HT1080 (cell line): ENCODE measurements at places on chromosomes 2 and 18. TPM values are rescaled to one million over a fixed set of nuclear protein-coding genes. Genes with fewer than 3 reads are reported as not detected.

GRCh38 chr18:10209302-10209701, 245.1 kb upstream of the APCDD1 start:
- no peak for DNase-seq

- no peak for DNase-seq
Measured at GRCh38 chr2:189254268-189254883, 74.8 kb upstream of the COL5A2 start.

- DNase-seq, result no peak
Measured at GRCh38 chr2:3408781-3409180, 29.3 kb downstream of the TRAPPC12 start.

DNA sequence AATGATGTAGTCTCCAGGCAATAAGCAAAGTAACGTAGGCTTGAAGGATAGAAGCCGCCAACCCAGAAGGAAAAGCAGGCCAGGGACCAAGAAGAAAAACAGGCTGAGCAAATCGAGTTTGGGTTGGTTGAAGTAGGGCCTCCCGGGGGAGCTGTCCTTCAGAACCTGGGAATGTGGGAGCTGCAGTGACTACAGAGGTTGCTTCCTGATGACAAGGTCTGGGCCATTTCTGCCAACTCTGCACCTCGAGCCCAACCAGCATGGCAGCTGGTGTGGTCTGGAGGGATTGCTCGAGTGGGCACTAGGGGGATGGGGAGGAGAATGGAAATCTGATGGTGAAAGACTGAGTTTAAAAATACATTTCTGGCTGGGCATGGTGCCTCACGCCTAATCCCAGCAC, 14.1 kb downstream of the ACMSD start:
- DNase-seq, result peak; percentile 24

CD8A gene
- not detected in 2 replicates for total RNA-seq

SLC9A2 gene
- total RNA-seq, result 0.18 TPM in 1 of 2 replicates, not detected in the other

DNA sequence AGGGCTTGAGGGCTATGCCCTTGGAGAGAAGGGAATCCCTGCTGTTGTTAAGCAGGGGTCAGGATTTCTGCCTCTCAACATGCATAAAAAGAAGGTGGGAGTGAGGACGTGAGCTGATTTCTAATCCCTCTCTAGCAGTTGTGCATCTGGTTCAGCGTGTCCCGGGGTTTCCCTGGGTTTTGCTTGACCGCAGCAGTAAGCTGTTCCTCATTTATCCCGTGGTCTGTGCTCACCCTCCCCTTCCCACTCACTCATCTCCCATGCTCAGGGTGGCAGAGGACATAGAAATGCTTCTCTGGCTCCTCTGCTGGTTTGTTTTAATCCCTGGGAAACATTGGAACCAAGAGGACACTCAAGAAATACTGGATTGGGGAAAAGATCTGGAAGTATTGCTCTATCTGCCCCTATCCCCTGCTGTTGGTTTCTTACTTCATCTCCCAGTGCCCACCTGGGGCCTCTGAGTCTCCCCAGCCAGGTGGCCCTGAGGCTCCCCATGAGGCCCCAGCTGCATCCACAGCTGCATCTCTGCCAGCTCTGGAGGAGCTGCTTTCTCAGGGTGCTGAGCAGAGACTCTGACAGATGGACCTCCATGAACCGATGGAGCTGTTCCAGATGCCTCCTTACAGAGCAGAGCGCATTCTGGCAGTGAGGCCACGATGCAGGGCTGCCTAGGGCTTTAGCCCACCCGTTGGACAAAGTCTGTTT, 36.1 kb downstream of the TET3 start:
- DNase-seq, result no peak

DNA sequence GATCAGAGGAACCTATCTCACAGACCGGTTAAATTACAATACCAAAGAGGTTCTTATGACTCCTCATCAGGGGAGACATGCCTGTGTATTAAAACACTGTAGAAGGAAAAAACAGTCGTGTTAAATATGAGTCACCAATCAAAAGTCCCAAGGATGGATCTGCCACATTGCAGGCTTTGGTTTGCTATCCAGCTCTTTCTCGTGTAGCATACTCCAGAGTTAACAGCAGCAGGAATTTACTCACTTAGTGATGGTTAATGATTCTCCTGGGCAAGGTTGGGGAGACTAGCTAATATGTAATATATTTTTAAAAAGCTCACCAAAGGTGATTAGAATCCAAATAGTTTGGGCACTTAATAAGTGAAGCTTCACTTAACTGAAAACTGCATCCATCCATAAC, 109.7 kb downstream of the MBD5 start:
- DNase-seq, result peak; percentile 13

GRCh38 chr2:9250091-9250490, 43.5 kb downstream of the ASAP2 start:
- DNase-seq, result no peak

DNA sequence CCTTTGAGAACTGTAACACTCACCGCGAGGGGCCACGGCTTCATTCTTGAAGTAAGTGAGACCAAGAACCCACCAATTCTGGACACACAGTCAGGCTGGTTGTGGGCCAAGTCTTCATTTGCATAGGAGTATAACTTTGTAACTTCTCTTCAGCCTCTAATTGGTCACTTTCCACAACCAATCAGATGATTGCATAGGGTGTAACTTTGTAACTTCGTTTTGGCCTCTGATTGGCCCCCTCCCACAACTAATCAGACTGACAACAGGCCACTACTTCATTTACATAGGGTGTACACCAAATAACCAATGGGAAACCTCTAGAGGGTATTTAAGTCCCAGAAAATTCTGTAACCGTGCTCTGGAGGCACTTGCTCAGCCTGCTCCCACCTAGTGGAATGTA, 77.5 kb upstream of the TCF4 start:
- no peak for DNase-seq

DNA sequence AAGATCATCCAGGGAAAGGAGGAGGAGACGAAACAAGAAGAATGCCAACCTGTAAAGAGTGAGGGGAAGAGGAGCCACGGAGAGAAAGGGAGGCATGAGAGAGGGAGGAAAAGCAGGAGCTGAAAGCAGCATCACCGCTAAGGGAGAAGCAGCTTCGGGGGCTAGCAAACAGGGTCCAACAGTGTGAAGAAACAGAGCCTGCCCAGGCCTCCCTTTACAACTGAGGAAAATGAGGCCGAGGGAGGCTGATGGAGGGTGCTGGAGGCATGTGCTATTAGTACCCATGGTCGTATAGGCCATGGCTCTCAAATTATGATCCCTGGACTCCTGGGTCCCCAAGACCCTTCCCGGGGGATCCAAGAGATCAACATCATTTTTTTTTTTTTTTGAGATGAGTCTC, 50.4 kb upstream of the ASPRV1 start:
- DNase-seq, result no peak

GRCh38 chr2:42848265-42848664, 55.9 kb upstream of the HAAO start:
- no peak for DNase-seq

DNA sequence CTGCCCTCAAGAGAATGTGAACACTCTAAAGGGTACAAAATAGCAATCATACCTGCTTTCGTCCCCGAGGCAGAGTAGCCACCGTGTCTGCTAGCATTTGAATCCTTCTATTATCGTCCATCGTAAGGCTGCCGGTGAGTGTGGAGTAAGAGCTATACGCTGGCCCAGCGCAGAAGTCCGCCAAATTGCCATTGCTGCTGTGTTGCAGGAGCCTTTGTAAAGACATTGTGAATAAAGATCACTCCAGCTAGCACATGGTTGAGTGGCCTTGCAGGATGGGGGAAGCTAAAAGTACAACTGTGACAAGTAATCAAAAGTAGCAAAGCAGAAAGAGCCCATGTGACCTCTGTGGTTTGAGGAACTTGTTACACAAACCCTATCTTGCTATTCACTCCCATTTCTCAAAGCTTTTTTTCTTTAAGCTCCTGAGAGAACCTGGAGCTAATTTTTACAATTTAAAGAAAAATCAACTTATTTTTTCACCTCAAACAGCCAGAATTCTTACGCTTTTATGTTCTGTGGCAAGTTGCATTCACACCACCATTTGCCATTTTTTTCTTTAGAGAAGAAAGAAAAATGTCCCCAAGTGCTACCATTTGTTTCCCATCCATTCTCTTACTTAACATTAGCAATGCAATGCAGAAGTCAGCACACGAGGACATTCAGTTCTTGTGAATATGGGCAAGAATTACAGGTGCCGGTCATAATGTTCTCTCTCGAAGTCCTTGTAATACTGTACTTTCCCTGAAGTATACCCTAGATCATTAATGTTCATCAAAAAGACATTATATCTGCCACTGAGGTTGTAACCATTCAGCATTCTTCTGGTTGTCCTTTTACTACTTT, at the start of gene CYTIP:
Gene CYTIP (minus strand): TSS at position 295 of the 846 bp plus-strand sequence. CDS start 69 bp downstream, at position 226.
- DNase-seq, result no peak

DNA sequence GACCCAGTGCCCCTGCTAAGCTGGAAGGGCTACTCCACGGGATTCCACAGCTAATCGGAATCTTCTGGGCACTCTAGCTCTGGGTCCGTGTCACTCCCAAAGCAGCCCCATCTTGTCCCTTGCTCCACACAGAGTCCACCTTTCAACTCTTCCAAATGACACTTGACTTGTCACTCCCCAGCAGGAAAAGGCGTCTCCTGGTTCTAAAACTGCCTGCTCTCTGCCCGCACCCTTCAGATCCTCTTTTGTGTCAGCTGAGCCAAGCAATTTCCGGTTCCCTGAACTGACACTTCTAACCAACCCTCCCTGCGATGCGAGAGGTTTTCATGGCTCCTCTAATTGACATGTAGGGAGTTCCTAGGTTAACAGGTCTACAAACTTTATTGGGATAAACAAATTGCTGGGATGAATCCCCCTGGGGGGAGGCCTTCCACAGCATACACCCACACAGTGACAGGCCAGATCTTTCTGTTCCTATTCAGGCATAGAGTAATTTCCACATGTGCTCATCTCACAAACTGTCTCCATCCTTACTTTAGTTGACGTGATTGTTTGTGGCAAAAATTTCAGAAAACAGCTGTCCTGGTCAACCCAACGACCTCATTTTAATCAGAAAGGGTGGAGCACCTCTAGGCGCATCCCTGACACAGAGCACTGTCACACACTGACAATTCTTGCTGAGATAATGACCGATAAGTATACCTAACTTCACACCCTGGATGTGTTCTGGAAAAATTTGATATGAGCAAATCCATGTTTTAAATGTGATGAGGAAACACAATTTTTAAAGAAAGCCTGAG, 104.9 kb downstream of the RBMS1 start:
- no peak for DNase-seq

- no peak for DNase-seq
Measured at GRCh38 chr18:57089702-57090101, 57.2 kb upstream of the BOD1L2 start.

ALS2 gene
- total RNA-seq, result 11.7 and 15.8 TPM in 2 replicates

- DNase-seq, result no peak
Measured at GRCh38 chr2:240353086-240353798, 82.2 kb upstream of the GPC1 start.

DNA sequence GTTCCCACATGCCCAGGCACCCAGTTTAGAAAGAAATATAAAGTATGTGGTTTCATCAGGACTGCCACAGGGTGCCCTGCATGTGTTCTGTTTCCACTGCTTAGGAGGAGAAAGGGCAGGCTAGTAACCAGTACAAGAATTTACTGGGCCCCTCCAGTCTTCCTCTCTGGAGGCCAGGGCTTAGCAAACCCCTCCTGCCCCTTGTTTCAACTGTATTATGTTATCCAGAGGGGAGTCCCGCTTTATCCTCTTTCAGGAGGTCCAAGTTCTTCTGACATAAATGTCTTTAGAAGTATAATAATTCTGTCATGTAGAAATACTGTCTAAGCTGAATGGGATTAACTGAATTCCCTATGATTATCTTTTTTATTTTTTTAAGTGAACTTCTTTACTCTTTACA, 132.1 kb downstream of the WDSUB1 start:
- DNase-seq, result no peak

GRCh38 chr2:225779829-225780228, 380.3 kb downstream of the NYAP2 start:
- DNase-seq, result no peak

NPPC gene
- total RNA-seq, result not detected in 2 replicates

DNA sequence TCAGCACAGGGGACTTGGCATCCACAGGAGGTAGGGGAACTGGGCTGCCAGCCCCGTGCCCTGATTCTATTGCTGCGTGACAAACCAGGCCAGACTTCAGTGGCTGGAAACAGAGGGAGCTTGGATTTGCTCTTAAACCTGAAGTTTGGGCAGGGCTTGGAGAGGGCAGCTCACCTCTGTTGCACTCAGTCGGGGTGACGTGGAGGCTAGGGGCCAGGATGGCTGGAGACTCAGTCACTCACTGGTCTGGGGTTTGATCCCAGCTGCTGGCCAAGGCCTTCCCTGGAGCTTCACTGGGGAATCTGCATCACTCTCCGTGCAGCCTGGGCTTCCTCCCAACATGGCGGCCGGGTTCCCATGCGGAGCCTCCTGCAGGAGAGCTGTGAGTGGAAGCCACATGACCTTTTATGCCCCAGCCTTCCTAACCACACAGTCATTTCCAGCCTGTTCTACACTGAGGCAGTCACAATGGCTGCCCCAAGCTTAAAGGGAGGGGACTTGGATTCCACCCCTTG, 175.2 kb upstream of the HDAC4 start:
- DNase-seq, result no peak

DNA sequence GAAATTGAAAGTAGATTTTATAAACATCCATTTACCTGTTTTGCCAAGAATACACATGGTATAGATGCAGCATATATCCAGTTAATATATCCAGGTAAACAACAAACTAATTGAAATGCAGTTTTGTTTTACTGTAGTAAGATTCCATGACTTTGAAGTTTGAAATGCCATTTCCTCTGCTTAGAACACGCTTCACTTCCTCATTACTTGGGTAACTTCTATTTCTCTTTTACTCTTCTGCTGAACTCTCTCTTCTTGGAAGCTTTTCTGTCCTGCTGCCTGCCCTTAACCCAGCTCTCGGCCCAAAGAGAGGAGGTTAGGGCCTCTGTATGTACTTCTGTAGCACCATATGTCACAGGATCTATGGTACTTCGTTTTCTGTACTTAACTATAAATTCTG, 14.1 kb upstream of the IL1RL2 start:
- no peak for DNase-seq

DNA sequence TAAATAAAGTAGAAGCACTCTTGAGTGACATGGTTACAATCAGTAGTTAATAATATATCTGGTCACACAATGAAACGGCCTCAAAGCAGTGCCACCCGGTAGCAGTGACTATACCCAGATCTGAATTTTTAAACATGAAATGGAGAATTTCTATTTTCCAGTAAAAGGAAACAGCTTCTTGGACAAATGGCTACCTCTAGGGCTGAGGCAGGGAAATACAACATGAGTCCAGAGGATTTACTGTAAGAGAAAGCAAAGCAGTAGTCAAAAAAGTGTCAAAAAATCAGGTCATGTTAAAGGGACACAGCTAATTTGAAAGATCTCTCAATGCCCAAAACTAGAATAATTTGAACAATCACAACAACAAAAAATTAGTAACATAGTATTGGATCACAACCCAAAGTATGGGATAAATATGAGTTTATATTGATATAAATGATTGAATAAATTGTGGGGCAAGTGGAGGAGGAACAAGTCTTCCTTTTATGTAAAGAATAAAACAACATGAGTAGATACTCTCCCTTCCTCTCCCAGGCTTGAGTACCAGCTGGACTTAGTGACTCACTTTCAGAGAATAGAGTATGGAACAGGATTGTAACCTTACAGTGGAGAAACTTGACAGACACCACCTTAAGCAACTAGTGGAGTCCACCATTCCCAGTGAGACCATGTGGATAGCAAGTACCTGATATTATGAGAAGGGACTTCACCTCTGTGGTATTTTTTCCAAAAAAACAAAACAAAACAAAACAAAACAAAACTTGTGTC, 180.8 kb downstream of the MBD2 start:
- no peak for DNase-seq

GRCh38 chr2:42882756-42883155, 90.4 kb upstream of the HAAO start:
- DNase-seq, result no peak
